ENCODE measurements at places on chromosomes 16 and 17.

GRCh38 chr17:73007407-73007806 lies 85.1 kb downstream of the SLC39A11 start:
- DNase-seq = no peak

DNA sequence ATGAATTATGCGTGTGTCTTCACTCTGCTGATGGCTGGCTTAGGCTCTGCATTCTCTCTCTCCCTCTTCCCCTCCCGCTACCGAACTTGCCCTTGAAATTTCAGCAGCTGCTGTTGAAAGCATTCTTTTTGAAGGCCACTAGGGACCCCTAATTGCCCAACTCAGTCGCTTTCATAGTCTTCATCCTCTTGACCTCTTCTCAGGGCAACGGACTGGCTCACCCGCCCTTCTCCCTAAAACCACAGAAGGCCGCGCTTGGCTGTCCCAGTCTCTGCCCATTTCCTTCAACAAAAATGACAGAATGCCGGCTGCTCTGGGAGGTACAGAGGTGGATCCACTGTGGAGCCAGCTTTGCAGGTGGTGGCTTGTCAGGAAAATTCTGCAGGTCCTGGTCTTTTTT lies 21.0 kb upstream of the FMNL1 start:
- DNase-seq = no peak

GRCh38 chr17:45271603-45272002 lies 9.7 kb upstream of the SPATA32 start:
- no peak for DNase-seq

- DNase-seq = no peak
These were observed 3.2 kb downstream of the SLC22A31 start for GRCh38 chr16:89197033-89197632.

GRCh38 chr16:12238598-12238997 lies 262.1 kb downstream of the SNX29 start:
- no peak for DNase-seq

- DNase-seq = no peak
These were observed 33.6 kb upstream of the XYLT2 start for GRCh38 chr17:50312308-50312707.

DNA sequence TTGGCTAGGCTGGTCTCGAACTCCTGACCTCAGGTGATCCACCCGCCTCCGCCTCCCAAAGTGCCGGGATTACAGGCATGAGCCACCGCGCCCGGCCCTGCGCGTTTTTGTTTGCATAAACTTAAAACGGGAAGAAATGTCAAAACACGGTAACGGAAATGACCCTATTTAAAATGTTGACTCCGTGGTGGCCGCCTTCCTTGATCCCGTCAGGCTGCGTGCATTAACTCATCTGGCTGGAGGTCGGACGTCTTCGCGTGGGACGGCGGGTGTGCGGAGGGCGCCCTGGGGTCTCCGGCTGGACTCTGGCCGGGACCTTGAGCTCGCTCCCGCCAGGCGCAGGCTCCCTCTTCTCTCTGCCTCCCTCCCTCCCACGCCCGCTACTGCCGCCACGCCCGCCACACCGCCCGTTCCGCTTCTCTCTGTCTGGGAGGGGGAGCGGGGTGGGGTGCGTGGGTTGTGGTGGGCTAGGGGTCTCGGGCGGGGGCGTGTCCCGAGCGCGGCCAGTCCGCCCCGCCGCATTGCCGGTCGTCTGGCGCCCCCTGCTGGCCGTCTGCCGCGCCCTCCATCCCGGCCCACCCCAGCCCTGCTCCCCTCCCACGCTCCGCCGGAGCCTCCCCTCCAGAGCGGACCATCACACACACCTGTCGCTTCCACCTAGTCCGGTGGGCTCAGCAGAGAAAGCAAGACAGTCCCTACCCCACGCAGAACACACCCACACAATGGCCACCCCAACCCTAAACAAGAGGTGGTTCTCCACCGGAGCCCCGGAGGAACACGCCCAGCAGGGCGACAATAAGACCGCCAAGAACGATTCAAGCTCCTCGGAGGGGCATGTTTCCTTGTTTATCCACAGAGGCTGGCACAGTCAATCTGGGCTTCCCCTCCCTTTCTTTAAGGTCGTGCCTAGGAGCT lies 1.2 kb upstream of the CCDC42 start:
- peak; percentile 91 for DNase-seq

- no peak for DNase-seq
These were observed 40.5 kb upstream of the GCSH start for GRCh38 chr16:81136390-81137335.

GRCh38 chr17:79988185-79988971 lies 47.3 kb downstream of the TBC1D16 start:
- DNase-seq = no peak

DNA sequence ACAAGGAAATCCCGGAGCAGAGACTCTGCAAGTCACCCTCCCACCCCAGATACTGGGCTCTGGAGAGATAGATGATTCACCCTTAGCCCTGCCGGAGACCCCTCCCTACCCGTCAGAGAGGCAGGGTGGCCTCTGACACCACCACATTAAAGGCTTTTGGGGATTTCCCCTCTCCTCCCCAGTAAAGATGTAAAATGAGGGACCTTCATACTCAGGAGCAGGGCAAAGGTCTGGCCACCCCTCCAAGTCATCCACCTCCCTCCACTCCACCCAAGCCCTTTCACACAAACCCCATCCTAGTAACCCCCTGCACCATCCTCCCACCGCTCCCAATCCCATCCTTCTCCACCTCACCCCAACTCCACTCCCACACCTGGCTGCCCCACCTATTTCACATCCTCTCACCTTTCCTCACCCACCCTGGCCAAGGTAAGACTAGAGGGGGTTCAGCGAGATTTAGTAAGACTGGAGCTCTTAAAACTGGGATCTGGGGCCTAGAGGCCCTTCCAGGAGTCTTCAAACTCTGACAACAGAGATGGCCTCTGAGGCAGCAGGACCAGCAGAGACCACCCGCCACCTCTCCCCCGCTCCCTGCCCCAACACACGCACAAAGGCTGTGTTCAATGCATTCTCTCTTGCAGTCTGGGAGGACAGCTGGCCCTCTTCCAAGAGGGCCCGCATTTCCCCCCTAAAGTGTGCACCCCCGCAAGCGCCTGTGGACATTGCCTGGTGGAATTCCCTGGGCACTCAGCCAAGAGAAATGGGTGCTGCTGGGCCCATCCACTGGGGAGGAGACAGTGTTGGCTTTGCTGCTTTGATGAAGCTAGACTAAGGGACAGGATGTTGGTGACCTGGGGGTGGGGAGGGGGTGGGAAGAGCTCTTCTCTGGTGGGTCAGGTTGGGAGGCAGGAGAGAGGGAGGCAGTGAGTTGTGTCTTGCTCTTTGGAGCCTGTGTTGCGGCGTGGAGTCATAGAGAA lies 1.1 kb downstream of the ABAT start:
- DNase-seq = peak; percentile 63

DNA sequence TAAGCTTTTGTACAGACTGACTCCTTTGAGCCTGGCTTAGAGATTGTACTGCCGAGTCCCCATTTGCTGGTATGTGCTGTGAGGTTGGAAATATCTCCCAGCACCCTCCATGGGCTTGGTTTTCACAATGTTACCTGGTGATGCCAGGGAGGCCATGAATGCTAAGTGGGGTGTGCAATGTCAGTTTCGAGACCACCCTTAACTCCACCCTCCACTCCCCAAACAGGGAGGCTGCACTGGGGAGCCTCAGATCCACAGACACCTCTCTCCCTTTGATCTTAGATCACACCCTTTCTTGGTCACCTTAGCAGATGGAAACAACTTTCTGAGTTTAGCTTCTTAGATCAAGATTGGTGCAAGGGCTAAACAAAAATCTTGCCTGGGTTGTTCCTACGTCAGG lies 28.6 kb upstream of the PIK3R6 start:
- DNase-seq = no peak

DNA sequence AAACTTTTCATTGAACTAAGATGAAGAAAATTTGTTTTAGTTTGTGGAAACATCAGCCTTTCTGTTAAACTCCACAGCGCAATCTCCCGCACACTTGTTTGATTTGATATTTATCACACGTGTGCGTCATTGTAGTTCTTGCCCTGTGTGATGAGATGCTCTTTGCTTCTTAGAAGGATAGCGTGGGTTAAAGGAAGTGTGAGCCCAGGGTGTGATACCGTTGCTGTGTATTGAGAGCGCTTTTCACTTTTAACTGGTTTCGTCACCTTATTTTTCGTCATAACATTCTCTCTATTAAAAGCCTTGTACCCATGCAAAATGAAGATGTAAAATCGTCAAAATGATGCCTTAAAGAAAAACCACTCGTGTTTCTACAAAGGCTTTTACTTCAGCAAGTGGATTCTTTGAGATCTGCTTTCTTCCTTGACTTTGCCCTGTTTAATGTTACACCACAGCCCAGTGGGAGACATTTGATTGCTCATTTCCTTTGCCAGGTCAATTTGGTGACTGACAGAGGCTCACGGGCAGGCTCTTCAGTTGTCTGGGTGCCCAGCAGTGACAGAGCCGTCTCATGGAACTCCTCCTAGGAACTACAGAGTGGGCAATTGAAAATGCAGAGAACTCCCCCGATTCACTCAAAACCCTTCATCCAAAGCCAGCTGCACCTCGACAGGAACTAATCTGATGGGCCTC lies 61.1 kb downstream of the RPA1 start:
- DNase-seq = no peak

GRCh38 chr17:81034168-81034777 lies 678 bp upstream of the BAIAP2 start:
- DNase-seq = no peak

DNA sequence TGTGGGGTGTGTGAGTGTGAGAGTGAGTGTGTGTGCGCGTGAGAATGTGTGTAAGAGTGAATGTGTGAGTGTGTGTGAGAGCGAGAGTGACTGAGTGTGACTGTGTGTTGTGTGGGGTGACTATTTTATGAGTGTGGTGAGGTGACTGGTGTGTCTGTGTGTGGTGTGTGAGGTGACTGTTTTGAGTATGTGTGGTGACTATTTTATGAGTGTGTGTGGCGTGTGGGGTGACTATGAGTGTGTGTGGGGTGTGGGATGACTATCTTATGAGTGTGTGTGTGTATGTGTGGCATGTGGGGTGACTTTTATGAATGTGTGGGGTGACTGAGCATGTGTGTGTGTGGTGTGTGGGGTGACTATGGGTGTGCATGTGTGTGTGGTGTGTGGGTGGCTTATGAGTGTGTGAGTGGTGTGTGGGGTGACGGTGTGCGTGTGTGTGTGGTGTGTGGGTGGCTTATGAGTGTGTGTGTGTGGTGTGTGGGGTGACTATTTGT lies 152.9 kb upstream of the PLCG2 start:
- DNase-seq = peak; percentile 55

DNA sequence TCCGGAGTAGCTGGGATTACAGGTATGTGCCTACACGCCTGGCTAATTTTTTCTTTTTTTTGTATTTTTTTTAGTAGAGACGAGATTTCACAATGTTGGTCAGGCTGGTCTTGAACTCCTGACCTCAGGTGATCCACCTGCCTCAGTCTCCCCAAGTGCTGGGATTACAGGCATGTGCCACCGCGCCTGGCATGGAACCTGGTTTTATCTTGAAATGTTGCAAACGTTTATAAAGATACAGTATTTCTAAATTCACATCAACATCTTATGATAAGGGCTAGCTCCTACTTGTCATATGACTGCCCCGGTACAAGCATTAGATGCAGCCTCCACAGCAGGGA lies 1.5 kb upstream of the IST1 start:
- DNase-seq = no peak

DNA sequence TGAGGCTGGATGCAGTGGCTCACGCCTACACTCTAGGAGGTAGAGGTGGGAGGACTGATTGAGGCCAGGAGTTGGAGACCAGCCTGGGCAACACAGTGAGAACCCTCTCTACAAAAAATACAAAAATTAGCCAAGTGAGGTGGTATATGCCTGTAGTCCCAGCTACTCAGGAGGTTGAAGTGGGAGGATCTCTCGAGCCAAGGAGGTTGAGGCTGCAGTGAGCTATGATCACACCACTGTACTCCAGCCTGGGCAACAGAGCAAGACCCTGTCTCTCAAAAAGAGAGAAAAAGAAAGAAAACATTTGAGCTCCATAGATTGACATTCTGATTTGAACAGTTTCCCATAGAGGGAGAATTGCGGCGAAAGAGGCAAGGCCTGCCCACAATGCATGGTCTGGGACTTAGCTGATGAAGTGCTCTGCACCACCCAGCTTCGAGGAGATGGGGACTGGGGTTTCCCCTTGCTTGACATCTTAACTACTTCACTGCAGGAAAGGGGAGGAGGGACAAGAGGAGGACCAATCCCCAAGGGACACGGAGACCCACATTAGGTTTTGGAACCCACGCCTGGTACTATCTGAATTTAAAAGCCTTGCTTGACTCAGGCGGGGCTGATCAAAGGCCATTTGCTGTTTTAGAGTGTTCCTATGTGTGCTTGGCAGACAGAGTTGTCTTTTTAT lies 21.7 kb downstream of the MSI2 start:
- no peak for DNase-seq

DNA sequence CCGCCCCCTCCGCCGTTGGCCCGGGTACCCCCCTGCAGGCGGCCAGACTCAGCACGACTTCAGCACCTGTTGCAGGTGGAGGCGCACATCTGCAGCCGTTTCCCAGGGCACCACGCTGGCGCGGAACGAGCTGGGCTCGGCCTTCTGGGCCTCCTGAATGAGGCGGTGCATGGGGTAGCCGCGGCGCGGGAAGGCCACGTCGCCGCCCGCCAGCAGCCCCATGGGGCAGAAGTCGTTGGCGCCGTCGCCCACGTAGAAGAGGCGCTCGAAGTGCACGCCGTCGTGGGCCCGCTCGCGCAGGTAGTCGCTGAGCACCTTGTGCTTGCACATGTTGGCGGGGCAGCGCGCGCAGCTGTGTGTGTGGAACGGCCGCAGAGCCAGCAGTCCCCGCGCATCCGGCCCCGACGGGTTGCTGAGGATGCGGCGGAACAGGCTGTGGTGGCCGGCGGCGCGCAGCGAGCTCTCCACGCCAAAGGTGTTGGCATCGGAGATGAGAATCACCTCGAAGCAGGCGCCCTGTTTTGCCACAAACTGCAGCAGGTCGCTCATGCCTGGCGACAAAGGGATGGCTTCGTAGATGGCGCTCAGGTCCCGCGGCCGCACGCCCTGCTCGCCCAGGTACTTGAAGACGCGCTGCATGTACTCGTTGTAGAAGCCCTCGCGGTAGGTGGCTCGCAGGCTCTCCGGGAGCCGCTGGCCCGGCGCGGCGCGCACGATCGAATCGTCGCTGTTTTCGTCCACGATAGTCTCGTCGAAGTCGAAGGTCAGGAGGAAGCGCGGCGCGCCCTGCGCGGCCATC lies 6.2 kb downstream of the PHOSPHO1 start:
- peak; percentile 63 for DNase-seq

DNA sequence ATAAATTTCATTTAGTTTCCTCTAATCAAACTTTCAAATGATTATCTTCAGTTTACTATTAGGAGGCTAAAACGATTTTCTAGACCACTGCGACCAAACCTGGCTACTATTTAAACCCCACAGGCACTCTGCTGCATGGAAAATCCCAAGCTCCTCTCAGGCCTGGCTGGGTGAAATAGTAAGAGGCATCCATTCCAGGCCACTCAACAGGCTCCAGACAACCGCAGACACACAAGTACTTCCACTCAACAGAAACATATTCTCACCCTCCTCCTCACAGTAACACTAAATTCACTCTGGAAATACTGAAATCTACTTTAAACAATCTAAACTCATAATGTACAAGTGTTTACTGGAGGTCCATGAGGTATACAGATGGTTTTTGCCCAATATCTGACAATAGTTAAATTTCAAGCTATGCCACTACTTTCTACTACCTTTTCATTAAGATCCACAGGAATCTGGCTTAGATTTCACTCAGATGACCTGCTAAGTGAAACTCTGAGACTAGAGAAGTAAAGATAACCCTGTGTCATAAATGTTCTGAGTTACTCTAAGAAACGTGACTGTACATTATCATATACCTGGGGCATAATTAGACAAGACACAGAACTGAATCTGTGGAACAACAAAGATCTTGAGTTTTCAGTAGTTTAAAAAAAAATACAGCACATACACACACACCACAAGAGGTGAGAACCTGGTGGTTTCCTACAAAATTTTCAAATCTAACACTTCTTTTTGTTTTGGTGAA lies 10.4 kb downstream of the VPS53 start:
- DNase-seq = no peak
